ENCODE measurements at places on chromosomes 4 and X.

DNA sequence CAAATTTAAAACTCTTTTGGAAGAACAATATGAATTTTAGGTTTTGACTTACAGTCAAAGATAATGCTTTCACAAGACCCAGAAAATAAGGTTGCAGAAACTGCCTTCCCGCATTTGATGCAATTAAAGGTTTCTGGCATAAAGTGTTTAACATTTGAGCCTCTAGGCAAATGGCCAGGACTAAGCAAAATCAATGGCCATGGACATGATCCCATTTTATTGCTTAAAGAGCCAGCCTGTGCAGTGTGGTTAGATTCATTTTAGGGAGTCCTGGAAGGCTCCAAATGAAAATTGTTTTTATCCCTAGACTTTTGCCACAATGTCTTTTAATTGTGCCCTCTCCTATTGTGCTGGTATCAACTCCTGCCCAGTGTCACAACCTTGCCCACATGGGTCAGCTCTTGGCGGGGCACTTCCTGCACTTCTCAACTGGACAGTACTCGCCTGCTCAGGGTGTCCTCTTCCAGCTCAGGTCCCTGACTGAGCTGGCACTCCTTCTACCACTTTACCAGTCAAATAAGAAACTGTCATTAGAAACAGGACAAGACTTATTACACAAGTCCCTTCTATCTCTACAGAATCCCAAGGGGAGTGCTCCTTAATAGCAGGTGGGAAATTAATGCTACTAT lies 208.4 kb upstream of the NPY2R start:
- no peak for DNase-seq

DNA sequence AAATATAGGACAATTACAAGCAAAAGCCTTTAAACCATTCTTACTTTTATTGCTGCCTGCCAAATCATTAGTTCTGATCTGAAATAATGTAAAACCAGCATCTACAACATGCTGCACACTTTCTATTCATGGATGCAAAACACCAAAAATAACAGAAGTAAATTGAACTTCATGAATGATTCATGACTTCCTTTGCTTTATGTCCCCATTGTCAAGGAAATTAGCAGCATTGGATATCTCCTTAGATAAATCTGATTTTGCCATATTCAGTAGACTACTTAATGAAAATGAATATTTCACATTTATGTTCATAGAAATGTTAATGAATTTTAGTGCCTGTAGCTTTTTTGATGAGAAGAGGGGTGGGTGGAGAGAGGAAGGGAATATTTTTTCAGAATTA lies 132.6 kb downstream of the COMMD8 start:
- no peak for DNase-seq

DNA sequence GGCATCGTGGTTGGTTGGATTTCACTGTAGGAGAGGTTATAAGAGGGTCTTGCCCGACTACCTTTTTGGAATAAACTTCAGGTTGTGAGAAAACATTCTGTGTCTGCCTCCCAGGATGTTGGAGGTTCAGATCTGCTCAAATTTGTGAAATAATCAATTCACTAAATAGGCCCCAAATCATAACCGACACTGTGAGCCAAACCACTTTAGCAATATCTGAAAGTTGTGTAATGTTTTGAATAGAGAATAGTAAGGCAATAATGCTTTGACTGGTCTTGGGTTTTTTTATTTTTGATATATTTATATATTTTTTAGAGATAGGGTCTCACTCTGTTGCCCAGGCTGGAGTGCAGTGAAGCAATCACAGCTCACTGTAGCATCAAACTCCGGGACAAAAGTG lies 131.2 kb downstream of the GLRA3 start:
- DNase-seq = no peak

- DNase-seq = no peak
These were observed 70.9 kb upstream of the UGT2B7 start for GRCh38 chr4:69025191-69025998.

- DNase-seq = peak; percentile 31
These were observed 50.8 kb downstream of the SLC2A9 start for GRCh38 chr4:9970399-9971011.

DNA sequence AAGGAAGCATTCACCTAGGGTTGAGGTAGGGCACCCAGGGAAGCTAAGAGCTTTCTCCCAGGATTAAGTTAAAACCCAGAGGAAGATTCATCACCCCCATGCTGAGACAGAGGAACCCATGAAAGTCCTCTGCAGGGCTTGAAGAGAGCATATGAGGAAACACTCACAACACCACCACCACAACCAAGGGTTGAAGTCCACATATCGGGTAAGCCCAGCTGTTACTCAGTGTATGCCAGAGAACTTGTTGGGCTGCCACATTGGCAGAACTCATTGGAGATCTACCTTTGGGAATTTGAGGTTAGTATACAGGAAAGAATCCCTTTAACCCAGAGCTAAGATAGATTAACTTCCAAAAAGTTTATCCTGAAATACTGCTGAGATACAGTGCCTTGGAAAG lies 75.1 kb downstream of the INTS6L start:
- DNase-seq = no peak

DNA sequence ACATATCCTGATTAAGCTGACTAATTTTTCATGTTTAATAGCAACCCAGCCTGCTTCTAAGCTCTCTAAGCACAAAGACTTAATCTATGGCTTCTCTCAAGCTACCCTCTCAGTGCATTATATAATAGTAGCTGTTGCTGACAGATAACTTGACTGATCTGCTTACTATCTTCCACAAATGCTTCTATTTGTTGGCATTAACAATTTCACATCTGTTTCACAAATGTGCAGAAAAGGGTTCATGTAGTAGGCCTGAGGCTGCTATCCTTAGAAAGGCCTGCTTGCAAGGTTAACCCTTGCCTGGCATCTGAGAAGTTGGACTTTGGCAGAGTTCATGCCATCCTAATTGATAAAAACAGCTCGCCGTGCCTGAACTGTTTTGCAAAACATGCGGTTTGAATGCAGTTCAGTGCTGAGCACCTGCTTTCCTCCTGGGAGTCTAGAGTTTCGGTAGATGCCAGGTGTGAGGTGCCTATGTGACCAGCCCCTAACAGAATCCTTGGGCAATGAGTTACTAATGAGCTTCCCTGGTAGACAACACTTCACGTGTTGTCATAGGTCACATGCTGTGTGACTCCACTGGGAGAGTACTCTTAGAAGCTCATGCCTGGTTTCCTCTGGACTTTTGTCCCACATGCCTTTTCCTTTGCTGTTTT lies 68.4 kb downstream of the NSG1 start:
- DNase-seq = no peak

GRCh38 chrX:40054793-40055192 lies 43.0 kb downstream of the BCOR start:
- no peak for DNase-seq

- DNase-seq = no peak
These were observed 66.8 kb upstream of the MAB21L2 start for GRCh38 chr4:150515135-150515534.
